Activated gamma-delta T cell (primary cell): ENCODE measurements at places on chromosomes 1 and 21.

DNA sequence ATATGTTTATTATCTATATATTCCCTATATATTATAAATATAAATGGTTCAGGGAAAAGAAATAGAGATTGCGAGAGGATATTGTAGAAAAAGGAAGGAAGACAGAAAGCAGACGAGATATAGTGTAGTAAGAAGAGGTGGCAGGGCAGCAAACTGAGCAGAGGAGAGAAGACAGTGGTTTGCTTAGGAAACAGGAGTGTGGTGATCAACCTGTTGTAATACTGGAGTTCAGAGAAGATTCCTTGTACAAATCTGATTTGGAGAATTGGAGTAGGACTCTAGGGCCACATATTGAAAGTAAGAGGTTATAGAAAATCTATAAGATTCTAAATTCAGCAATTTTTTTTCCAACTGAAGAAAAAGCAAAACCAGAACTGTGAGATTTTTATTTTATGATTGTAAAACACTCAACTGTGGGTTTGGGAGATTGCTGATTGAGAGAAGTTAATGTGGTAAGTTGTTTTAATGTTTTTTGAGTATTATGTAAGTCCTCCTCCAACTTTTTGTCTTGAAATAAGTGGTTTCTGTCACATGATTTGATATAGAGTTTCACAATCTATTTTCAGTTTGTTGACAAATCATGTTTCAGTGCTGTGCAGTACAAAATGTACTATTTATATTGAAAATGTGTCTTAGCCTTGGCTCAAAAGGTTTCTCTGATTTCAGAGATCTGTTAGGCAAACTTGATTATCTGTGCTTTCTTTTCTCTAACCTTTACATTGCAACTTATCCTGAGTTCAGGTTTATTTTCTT lies 9.6 kb upstream of the AMY2B start:
- DNase-seq = no peak

DNA sequence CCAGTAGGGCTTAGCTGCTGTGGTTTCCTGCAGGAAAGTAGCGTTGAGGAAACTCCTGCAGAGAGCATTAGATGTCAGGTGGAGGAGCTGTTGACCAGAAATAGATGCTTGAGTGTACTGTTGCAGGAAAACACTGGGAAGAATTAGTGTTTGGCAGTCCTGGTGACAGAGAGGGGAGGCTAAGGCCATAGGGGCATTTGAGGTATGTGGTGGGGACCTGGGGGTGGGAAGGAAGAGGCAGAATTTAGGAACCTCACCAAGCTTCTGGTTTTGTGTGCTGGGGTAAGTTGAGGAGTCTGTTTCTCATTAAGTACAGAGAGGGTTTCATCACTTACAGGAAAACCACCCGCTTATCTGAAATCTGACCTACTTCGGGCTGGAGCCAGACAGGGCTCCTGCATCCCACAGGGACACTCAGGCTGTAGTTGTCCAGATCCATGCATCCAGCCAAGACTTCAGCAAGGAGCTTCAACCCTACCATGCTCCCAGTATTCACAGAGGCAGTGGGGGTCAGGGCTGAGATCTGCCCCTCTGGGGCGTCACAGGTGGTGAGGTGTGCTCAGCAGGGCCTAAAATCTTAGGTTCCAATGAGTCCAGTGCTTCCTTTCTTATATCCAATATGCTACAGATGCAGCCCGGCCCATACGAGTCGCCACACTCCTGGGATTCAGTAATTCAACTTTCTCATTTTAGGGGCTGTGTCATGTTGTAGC lies 15.1 kb downstream of the SH2D2A start:
- DNase-seq = no peak

GRCh38 chr1:26352338-26352679 lies 1.6 kb downstream of the CRYBG2 start:
- no peak for DNase-seq

DNA sequence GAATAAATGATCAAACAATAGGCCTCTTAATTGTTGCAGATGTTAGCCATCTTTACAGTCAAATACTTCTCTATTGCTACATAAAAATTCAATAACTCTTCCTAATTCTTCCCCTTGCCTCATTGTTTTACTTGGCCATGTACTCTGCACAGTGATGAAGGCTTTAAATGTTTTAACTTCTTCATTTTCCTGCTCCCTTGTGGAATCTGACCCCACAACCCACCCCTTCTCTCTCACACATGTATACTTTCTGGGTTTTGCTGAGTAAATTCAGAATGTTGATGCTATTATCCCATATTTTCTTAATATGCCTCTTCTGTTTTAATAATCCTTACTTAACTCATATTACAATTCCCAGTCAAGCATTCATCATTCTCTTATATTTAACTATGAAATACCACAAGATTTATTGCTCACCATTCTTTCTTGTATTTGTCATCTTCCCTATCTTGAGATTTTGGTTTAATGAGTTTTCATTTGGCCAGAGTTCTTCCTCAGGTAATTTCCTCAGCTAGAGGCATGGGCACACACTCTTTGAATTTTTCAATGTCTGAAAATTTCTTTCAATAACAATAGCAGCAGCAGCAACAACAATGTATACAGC lies 327.8 kb upstream of the USP24 start:
- no peak for DNase-seq

DNA sequence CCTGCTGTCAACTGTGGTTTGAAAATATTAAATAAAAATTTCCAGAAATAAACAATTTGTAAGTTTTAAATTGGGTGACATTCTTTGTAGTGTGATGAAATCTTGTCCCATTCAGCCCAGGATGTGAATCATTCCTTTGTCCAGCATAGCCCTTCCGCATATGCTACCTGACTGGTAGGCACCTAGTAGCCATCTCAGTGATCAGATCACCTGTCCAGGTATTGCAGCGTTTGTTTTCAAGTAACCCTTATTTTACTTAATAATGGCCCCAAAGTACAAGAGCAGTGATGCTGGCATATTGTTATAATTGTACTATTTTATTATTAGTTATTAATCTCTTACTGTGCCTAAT lies 351.6 kb upstream of the B3GALT2 start:
- DNase-seq = no peak

GRCh38 chr1:234861024-234861620 lies 251.1 kb upstream of the IRF2BP2 start:
- DNase-seq = no peak

DNA sequence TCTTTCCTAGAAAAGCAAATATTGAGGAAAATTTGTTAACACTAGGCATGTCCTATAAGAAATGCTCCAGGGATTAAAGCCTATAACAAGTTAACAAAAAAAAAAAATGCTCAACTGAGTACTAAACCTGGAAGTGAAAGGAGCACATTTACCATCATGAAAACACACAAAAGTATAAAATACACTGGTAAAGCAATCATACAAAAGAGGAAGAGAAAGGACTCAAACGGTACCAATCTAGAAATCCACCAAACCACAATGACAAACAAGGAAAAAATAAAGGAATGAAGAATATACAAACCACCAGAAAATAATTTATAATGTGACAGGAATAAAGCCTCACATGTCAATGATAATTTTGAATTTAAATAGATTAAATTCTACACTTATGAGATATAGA lies 21.2 kb downstream of the CD1E start:
- DNase-seq = no peak

DNA sequence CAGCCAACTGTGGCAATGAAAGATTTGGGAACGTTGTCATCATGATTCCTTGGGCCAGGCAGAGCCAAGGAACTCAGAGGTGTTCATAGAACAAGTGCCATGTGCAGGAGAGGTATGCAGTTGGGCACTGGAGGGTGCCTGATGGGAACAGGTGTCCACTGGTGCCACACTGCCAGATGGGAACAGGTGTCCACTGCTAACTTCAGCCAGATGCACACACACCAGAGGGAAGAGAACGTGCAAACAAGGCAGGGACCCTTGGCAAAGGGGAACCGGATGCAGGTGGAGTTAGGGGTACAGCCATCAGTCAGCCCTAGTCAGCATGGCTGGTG lies 13.5 kb downstream of the OLFML2B start:
- no peak for DNase-seq

- no peak for DNase-seq
Measured at GRCh38 chr1:22930240-22930912, 42.3 kb downstream of the LACTBL1 start.

- DNase-seq = no peak
Measured at GRCh38 chr1:210722410-210723081, 393.8 kb downstream of the HHAT start.

DNA sequence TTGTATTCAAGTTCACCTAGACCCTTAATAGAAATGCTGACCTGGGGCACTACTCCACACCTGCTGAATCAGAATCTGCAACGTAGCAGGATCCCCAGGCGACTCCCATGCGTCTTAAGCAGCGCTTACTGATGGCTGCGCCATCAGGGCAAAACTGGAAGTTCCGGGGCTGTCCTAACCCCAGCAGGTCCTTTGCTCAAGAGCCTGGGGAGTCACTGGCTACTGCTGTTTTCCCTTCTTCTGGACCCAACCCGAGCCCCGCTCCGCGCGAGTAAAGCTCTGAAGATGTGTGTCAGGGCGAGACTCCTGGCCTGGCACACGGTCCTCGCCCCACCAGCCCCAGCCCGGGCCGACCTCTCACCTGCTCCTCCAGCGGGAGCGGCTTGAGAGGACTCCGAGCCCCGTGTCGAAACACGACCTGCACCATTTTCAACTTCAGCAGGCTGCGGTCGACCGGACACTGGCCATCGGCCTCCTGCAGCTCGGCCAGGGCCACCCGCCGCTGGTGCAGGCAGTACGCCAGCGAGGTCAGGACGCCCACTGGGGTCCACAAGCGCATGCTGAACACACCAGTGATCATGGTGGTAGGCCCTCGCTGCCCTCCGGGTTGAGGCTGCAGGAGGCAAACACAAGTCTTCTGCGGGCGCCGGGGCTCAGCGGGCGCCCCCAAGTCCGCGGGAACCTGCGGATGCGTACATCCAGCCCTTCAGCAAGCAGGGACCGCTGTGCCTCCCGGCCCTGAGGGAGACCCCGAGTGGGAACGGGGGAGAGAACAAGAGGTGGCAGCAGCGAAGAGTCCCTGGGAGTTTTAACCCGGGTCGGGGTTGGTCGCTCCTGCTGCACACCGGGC lies 630 bp downstream of the ACP6 start:
- no peak for DNase-seq

DNA sequence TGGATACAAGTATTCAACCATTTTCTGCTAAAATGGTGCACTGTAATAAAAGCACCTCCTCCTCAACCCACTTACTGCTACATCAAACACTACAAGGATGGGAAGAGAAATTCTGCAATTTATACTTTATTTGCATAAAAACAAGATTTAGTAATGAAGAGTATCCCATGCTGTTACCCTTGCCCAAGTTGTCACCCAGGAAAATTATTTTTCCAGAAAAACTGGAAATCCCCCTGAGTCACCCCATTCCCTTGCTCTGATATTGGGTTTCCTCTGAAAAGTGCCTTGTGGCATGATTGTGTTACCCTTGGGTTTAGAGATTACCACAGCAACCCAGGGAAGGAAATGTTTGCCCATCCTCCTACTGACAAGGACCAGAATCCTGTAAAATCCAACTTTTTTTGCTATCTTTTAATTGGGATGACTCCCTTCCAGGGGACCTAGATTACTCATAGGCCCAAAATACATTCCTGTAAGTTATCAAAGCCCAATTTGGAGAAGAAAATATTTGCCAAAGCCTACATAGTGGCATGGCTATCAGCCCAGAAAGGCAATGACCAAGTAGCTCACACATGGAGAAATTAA lies 16.5 kb upstream of the ZC3H11B start:
- DNase-seq = no peak

- no peak for DNase-seq
Measured at GRCh38 chr1:3015269-3015635, 6.0 kb upstream of the ACTRT2 start.

GRCh38 chr1:214447557-214447871 lies 103.9 kb downstream of the PTPN14 start:
- DNase-seq = no peak

DNA sequence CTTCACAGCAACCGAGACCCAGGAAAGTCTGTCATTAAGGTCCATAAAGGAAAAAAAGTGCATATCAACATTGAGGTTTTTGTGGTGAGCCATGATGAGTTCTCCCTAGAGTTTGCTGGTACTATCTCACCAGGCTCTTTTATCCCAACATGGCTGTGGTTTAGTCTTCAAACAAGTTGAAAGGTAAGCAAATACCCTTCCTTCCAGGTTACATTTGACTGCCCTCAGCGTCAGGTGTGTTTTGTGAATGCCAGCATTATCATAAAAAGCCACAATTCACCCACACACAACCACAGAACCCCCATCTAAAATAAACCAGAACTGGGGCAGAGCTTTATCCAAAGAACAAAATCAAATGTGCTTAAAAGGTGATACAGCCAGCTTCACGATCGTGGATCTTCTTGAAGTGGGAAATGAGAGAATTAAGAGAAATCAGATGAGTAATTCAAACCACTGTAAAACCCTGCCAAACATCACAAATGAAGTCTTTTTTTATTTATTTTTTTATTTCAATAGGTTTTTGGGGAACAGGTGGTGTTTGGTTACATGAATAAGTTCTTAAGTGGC lies 64.7 kb downstream of the SETD4 start:
- DNase-seq = no peak

GRCh38 chr1:44546403-44547053 lies 127.8 kb downstream of the TMEM53 start:
- DNase-seq = no peak

- DNase-seq = no peak
Measured at GRCh38 chr1:154463512-154463990, 38.5 kb upstream of the TDRD10 start.

GRCh38 chr1:44238660-44239059 lies 25.4 kb downstream of the DMAP1 start:
- DNase-seq = no peak

DNA sequence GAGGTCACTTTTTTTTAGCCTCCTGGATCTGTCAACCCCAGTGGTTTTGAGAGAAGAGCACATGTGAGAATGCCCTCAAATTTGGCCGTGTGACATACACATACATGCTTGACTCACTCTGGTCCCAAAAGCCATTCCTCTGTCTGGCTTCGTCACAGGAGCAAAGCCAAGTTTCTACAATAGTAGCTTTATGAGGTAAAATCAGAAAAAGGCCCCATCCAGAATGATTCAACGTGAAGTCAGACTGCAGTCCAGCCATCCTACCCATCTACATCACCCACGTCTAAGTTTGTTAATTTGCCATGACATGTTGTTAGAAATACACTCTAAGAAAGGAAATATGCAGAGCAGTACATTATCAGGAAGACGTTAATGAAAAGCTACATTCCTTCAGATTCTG lies 245.2 kb downstream of the SDCCAG8 start:
- DNase-seq = no peak

GRCh38 chr1:22875841-22876240 lies 96.8 kb downstream of the LACTBL1 start:
- no peak for DNase-seq

- no peak for DNase-seq
Measured at GRCh38 chr1:25907601-25908000, 1.4 kb upstream of the STMN1 start.

GRCh38 chr1:21836010-21836409 lies 23.9 kb downstream of the LDLRAD2 start:
- DNase-seq = no peak

GRCh38 chr1:185045814-185046492 lies 595 bp downstream of the RNF2 start:
- DNase-seq = no peak
